ENCODE measurements at places on chromosomes 5 and 9.

- no peak for DNase-seq
These were observed 60.1 kb downstream of the VCAN start for GRCh38 chr5:83531661-83532060.

- no peak for DNase-seq
These were observed 115.6 kb upstream of the CPEB4 start for GRCh38 chr5:173772384-173773059.

GRCh38 chr9:124778575-124779367, 1.8 kb downstream of the OLFML2A start:
- DNase-seq = no peak

DNA sequence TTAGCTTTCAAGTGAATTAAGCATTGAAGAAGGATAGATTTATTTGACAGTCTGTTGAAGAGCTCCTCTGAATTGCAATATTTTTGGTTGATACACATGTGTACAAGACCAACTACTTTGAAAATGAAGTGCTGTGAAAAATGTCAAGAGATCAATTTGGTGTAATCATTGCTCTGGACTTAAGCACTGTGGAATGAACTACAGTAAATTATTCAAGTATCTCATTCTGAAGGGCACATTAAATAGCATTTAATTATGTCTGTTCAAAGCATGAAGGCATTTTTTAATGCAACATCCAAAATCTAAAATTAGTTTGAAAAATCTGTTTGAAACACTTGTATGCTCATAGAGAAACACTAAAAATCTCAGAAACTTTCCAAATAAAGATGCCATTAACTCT, 107.5 kb downstream of the CDH18 start:
- DNase-seq = no peak

GRCh38 chr9:135450956-135451355, 28.6 kb upstream of the PPP1R26 start:
- DNase-seq = no peak

DNA sequence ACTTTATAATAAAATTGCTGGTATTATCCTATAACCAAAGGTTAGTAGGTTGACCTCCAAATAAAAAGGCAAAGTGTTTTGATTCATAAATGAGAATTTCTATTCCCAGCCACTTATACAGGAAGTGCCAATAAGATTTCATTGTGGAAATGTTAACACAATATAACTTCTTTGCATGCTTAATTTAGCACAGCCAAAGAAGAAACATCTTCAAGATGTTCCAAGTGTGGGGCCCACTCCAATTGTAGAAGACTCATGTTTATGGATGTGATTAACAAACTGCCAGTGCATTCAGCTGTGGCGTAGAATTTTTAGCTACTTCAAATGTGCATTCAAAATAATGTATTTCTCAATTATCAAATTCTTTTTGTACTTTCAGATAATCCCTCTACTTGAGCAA, 402.3 kb downstream of the DEPDC1B start:
- no peak for DNase-seq

DNA sequence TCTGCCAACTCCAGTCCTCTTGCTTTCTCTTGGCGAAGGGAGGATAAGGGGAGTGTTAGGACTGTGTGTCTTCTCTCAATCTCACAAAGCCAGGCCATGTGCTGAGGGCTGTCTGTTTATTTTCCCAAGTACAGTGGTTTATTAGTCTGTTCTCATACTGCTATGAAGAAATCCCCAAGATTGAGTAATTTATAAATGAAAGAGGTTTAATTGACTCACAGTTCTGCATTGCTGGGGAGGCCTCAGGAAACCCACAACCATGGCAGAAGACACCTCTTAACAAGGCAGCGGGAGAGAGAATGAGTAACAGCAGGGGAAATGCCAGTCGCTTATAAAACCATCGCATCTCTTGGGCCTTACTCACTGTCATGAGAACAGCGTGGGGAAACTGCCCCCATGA, 36.2 kb upstream of the CKS2 start:
- no peak for DNase-seq

GRCh38 chr5:123771715-123772114, 259.7 kb downstream of the CSNK1G3 start:
- no peak for DNase-seq

DNA sequence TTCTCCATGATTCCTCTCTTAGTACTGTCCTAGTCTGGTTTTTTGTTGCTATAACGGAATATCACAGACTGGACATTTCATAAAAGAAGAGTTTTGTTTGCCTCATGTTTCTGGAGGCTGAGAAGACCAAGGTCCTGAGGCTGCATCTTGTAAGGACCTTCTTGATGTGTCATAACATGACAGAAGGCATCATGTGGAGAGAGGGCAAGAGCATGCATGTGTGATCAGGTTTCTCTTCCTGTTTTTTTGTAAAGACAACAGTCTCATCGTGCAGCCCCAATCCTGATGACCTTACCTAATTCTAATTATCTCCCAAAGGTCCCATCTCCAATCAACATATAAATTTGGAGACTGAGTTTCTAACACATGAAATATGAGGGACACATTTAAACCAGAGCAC, 108.4 kb downstream of the MSX2 start:
- DNase-seq = no peak

DNA sequence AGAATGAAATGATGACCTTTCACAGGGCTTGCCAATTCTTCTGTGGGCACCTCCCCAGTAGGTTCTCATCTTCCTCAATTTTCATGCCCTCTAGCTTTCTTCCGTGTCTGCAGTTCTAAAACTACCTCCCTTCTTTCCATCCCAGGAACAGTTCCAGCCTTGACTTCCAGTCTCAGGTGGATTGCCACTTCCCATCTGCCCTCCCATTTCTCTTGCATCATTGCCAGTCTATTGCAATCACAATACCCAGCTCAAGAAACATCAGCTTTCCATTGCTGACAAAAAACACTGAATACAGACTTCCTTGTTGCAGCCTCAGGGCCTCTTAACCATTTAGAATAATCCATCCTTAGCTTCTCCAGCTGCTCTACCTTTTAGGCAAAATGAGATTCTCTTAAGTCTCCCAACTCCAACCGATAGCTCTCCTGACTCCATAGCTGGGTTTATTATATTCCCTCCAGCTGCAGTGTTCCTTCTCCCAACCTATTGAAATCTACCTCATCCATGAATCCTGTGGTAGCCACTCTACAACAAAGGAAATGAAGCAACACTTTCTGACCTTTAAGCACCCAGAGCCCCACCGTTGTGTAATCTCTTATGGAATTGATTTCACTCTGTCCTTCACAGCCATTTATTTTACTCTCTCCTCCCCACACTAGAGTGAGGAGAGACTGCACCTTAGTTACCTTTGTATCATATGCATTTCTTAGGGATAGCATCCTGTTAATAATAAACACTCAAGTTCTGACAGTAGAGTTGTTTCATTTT, 75.6 kb upstream of the PCA3 start:
- no peak for DNase-seq

DNA sequence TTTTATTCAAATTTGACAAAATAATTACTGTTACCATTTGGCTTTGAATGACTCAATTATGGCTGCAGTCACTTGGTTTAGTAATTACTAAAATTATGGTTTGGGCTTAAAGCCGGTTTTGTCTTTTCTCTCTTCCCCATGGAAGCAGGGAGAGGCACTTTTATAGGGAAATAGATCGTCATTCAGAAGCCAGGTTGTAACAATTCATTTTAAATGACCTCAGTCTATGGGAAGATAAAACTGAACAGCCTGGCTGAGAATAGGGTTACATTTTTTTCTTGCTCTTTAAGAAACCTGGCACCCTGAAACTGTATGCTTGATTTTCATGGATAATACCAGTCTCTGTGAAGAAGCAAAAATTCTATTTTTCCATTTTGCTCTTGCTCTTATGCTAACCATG, 169.8 kb downstream of the SMC2 start:
- DNase-seq = no peak

DNA sequence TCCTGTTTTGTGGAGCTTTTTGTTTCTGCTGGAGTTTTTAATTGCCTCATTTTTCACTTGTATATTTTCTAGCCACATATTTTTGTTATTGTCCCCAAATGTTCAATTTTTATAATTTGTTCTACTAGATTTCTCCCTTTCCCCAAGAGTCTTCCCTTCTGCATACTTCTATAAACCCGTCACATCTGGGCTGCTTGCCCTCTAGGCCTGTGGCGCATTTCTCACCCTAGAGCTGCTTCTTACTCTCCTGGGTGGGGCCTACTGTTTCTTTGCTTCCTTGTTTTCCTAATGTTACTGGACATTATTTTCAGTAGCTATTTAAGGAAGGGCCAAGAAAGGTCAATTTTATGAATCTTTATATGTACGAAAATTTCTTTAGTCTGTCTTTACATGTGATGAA, 51.5 kb downstream of the NXNL2 start:
- no peak for DNase-seq

GRCh38 chr5:146344155-146345118, 5.8 kb downstream of the POU4F3 start:
- DNase-seq = no peak

DNA sequence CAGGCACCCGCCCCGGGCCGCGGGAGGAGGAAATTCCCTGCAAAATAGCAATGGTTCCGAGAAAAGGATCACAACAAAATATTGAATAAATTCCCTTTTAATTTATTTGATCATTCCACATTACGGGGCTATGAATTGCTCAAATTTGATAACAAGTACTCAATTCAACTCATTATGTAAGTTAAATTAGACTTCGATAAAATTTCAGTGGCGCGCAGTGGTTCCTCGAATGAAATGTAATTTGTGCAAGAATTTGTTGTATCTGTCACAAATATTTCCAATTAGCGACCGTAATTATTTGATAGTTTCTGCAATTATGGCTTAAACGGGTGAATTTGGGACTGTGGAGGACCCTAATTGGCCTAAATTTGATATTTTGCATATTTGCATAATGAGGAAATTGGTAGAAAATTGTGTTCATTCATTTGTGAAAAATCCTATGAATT, 76.0 kb upstream of the TBCA start:
- no peak for DNase-seq

DNA sequence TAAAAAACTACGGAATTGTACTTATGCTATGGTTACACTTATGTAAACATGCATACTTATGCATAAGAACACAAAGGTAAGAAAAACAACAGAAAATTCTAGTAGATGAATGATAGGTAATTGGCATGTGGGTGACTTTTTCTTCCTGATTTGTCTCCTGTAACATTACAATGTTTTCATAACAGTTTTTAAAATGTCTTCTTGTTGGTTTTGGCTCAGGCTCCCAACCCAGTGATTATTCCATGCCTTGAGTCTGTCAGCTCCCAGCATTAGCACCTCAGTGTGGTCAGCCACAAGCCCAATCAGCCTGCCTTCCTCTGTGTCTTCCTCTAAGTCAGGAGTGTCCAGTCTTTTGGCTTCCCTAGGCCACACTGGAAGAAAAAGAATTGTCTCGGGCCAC, 7.9 kb upstream of the FOXE1 start:
- DNase-seq = no peak

GRCh38 chr9:28435456-28435855, 862.2 kb upstream of the C9orf72 start:
- DNase-seq = no peak

DNA sequence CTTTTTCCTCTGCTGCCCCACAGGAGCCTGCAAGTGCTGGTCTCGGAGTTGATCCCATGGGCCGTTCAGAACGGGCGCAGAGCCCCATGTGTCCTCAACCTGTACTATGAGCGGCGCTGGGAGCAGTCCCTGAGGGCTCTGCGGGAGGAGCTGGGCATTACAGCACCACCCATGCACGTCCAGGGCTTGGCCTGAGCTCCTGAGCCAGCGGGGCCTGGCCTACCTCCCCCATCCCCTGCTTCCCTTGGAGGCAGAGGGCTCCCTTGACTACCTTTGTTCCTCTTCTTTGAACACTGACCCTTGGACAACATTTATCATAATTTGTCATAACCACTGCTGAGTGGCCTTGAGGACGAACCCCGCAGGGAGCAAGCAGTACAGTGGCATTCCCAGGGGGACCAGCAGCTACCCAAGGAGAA, 6.9 kb upstream of the SLC27A4 start:
- no peak for DNase-seq

DNA sequence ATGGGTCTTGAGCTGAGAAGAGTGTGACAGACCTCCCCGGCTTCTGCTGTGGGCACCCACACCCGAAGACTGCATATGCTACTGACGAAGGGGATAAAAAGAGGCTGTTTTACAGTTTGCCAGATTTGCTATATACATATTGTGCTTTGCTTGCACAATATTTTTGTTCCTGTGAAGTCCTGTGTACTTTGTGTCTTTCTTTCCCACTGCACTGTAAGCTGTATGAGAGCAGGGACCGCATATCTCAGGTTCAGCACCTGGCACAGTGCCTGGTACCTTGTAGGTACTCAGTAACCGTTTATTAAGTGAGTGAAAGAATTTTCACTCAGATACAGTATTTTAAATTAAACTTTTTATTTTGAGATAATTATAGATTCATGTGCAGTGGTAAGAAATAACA, 8.2 kb upstream of the GARNL3 start:
- no peak for DNase-seq

DNA sequence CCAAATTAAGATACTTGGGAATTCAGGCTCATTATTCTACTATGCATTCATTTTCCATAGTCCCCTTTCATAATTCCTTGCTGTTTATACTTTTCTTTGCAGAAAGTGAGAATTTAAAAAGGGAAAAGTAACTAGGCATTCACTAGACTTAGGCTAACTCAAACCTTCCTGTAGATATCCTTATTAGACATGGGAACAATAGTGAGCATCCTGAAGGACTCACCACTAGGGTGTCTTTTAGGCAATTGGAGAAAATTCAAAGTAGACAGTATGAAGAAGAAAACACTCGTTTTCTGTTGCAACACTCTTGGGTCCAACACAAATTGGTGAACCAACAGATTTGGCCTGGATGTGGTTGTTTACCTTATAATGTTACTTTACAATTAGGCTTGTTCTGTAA, 213.2 kb upstream of the GRIN3A start:
- no peak for DNase-seq

- no peak for DNase-seq
These were observed 165.8 kb upstream of the NR3C1 start for GRCh38 chr5:143569213-143569701.

DNA sequence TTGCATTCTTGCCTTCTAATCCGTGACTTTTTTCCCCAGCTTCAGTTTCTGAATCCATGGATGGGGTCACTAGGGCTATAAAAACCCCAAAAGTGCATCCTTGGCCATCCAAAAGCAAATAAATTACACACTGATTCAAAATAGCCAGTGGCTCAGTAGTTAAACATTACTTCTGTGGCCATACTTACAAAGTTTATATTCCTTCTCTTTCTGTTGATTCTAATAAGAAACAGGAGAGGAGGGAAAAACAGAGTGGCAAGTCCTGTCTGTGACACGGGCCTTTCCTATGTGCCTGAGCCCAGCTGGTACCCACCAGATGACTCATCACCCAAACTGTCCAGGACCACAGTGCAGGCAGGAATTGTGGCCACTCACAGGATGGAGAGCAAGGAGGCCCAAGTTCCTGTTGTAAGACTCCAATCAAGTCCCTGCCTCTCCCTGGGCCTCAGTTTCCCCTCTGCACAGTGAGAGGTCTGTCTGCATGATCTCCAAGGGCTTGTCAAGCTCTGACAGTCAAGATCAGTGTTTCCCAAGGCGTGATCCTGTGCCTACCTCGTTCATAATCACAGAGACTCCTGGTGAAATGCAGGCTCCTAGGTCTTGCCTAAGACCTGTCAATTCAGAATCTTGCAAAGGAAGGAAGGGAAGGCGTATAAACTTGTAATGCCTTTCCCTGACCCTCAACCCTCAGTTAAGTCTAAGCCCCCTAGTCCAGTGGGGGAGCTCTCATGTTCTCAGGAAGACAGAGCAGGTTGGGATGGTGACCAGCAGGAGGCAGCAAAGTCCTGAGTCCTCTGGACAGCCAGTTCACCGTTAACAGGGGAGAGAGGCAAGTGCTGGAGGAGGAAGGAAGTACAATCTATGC, 29.5 kb downstream of the TNIP1 start:
- DNase-seq = peak; percentile 51

GRCh38 chr9:80867731-80868130, 821.6 kb downstream of the TLE1 start:
- DNase-seq = no peak

All from stimulated activated CD4-positive, alpha-beta T cell treated with anti-CD3 and anti-CD28 coated beads, Interleukin-1b, Interleukin-23, amount 100 ng/mL, for 1 hour (primary cell).